ENCODE measurements at places on chromosomes 13 and 19.

- DNase-seq, result no peak
Observed at GRCh38 chr13:73519396-73520116, 460.8 kb downstream of the KLF5 start.

- no peak for DNase-seq
Observed at GRCh38 chr13:78131811-78132210, 213.2 kb upstream of the EDNRB start.

- peak; percentile 55 for DNase-seq
Observed at GRCh38 chr13:53045189-53045588, 16.6 kb downstream of the OLFM4 start.

- DNase-seq, result peak; percentile 68
Observed at GRCh38 chr19:29810504-29810871, 1.3 kb upstream of the CCNE1 start.

- no peak for DNase-seq
Observed at GRCh38 chr13:51729866-51730553, 74.0 kb downstream of the DHRS12 start.

GRCh38 chr19:27822336-27822735, 1390.6 kb downstream of the UQCRFS1 start:
- no peak for DNase-seq

- no peak for DNase-seq
Observed at GRCh38 chr13:74017301-74018061, 116.7 kb downstream of the KLF12 start.

- no peak for DNase-seq
Observed at GRCh38 chr13:73074014-73074413, 15.2 kb downstream of the KLF5 start.

DNA sequence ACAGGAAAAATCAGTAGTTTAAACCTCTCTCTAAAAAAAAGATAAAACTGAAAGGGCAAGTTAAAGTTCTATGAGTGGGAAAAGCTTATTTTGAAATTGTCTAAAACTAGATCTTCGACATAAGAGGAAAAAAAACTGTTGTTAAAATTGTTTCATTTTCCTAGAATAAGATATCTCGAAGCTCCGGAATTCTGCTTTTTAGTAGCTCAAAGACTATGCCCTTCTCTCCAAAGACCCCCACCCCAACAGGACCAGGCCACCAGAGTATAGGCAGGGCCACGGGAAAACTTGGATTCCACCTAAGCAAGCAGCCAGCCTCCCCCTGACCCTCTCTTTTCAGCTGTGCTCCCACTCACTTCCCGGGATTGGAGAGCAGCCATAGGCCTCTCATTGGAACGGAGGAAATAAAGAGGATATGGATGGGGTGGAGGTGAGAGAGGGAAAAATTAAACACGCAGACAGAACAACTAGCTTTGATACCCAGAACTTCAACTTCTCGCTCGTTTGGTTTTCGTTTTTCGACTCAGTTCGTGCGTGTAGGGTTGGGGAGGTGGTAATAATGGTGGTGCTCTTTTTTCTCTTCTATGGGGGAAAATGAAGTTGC, 3.0 kb downstream of the POU4F1 start:
- DNase-seq, result no peak

DNA sequence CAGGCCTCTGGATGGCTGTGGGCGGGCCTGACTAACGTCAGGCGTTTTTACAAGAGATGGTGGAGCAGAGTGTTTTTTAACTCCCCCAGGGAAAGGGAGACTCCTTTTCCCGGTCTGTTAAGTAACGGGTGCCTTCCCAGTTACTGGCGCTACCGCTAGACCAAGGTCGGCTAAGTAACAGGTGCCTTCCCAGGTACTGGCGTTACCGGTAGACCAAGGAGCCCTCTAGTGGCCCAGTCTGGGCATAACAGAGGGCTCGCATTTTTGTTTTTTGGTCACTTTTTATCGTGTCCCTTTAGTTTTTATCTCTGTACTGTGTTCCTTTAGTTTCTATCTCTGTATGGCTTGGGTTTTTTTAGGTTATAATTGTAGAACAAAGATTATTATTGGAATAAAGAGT, 10.0 kb downstream of the ZNF383 start:
- peak; percentile 58 for DNase-seq

DNA sequence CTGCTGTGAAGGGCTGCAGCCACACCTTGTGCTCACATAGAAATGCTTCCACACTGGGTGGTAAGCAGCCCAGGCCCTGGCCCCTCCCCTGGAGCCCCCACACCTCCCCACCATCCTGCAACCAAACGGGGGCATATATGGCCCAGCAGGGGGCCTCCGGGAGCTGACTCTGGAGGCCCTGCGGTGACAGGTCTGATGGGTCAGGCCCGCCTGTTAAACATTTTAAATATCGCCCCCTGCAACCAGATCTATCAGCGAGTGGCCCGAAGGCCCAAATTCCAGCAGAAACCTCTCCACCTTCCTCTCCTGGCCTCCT, 48.0 kb upstream of the KATNAL1 start:
- no peak for DNase-seq

GRCh38 chr13:110250258-110250891, 56.6 kb downstream of the COL4A1 start:
- DNase-seq, result no peak

- DNase-seq, result no peak
Observed at GRCh38 chr13:113430378-113431110, 22.7 kb downstream of the ADPRHL1 start.

- DNase-seq, result no peak
Observed at GRCh38 chr13:114009590-114010400, 35.9 kb upstream of the C13orf46 start.

DNA sequence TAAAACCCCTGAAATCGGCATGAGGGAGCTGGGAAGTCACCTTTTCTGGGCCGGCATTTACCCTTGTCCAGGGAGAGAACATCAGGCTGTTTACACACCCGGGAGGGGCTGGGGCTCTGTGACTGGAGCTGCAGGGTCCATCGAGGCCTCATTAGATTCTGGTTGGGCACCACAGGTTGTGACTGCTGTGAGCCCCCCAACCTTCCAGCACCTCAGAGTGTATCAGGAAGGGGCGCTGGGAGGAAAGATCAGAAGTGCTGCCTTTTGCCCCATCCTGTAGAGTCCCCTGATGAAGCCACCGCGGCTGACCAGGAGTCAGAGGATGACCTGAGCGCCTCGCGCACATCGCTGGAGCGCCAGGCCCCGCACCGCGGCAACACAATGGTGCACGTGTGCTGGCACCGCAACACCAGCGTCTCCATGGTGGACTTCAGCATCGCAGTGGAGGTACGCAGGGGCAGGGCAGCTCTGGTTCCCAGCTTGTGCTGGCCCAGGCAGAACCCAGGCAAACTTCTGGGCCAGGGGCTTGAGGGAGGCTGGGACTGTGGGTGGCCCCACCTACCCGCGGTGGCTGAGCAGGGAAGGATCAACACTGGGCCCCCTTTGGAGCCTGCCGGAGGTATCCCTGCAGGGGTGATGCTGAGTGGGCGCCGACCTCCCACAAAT, 136.4 kb downstream of the STK24 start:
- no peak for DNase-seq

- no peak for DNase-seq
Observed at GRCh38 chr13:21100994-21101757, 39.8 kb upstream of the LATS2 start.

DNA sequence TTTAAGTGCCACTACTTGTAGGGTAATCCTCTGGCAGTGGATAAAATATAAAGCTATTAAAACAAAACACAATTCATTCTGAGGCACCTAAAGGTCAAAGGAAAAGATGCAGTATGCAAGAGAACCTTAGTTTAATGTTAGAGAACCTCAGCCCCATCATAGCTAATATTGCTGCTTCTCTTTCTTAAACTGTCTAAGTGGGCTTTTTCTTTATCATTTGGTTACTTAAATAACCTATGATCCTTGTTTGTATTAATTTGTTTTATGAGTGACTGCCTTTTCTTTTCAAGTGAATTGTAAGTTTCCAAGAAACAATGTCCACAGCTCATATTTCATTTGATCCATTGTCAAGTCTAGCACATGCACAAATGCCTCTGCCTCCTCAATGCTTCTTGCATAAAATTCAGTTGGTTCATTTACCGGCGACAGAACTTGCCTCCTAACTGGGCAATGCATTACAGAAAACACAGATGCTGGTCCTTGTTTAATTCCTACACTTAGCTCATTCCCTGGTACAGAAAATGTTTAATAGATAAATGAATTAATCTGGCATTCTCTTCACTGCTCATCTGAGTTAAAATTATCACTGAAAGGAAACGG, 1049.8 kb downstream of the OLFM4 start:
- peak; percentile 53 for DNase-seq

- DNase-seq, result no peak
Observed at GRCh38 chr13:100581504-100581903, 7.1 kb downstream of the GGACT start.

- no peak for DNase-seq
Observed at GRCh38 chr13:82096256-82096655, 1755.3 kb upstream of the SPRY2 start.

GRCh38 chr13:39016087-39016486, 21.8 kb downstream of the PROSER1 start:
- peak; percentile 35 for DNase-seq

All from NCI-H69 (cell line).